ENCODE measurements at places on chromosomes 1 and 21.

GRCh38 chr1:192844360-192844759 is 35.5 kb downstream of the RGS2 start:
- DNase-seq, result no peak

GRCh38 chr1:53163291-53163768 is 20.9 kb upstream of the SLC1A7 start:
- no peak for DNase-seq

- no peak for DNase-seq
Observed at GRCh38 chr1:24032981-24033380, 52.9 kb upstream of the SRSF10 start.

DNA sequence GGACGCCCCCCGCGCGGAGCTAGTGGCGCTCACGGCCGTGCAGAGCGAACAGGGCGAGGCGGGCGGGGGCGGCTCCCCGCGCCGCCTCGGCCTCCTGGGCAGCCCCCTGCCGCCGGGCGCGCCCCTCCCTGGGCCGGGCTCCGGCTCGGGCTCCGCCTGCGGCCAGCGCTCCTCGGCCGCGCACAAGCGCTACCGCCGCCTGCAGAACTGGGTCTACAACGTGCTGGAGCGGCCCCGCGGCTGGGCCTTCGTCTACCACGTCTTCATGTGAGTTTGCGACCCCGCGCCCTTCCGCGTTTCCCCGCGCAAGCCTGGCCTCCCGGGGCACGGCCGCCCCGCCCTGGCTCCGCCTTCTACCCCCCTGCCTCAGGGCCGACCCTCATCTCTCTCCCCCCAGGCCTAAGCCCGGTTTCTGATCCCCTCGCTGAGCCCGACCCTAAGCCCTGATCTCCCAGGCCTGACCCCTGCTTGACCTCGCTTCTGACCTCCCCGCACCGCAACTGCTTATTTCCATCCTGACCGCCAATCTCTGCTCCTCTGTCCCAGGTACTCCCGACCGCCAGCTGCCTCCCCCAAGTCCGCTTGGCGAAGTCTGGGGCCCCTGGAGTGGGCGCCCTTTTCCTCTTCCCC is 669 bp downstream of the KCNQ4 start:
- no peak for DNase-seq

- DNase-seq, result no peak
Observed at GRCh38 chr1:29812408-29813135, 576.2 kb downstream of the PTPRU start.

GRCh38 chr1:2127187-2128145 is 67.1 kb downstream of the FAAP20 start:
- no peak for DNase-seq

DNA sequence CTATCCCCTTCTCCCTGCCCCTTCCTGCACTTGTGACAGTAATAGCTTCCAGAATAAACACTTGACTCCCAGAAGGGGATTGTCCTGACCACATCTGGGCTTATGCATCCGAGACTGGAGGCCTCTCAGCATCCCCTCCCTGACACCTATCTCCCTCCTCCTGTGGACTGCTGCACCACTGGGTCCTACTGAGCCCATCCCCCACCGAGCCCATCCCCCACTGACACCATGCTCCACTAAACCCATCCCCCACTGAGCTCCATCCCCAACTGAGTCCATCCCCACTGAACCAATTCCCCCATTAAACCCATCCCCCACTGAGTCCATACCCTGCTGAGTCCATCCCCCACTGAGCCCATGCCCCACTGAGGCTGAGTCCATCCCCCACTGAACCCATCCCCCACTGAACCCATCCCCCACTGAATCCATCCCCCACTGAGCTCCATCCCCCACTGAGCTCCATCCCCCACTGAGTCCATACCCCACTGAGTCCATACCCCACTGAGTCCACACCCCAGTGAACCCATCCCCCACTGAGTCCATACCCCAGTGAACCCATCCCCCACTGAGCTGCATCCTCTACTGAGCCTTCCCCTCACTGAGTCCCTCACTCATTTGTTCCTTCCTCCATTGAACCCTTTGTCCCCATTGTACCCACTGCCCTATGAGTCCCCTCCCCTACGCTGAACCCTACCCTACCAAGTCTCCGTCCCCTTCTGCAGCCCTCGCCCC is 5.6 kb downstream of the PDZK1IP1 start:
- DNase-seq, result no peak

- no peak for DNase-seq
Observed at GRCh38 chr1:191176131-191176530, 698.5 kb upstream of the BRINP3 start.

GRCh38 chr21:23017989-23018388 is 2019.8 kb downstream of the NCAM2 start:
- DNase-seq, result no peak

- no peak for DNase-seq
Observed at GRCh38 chr1:209586221-209586740, 2.8 kb downstream of the CAMK1G start.

- no peak for DNase-seq
Observed at GRCh38 chr1:83791821-83792437, 207.0 kb downstream of the TTLL7 start.

Measured in activated CD8-positive, alpha-beta memory T cell treated with anti-CD3 and anti-CD28 coated beads for 4 hours (primary cell).